ENCODE measurements at places on chromosomes 16 and 17. TPM values are rescaled to one million over a fixed set of nuclear protein-coding genes. Genes with fewer than 3 reads are reported as not detected.

The SLC52A1 gene
- not detected for total RNA-seq

The NF1 gene
- total RNA-seq: 66.7 TPM

The GINS2 gene
- total RNA-seq: 0.72 TPM

The PERCC1 gene
- total RNA-seq: not detected

The INCA1 gene
- total RNA-seq: 1.4 TPM

The IGFALS gene
- total RNA-seq: not detected

The ZFP3 gene
- 3.1 TPM for total RNA-seq

The TRAPPC2L gene
- total RNA-seq: 32.0 TPM

The SPATA22 gene
- 0.93 TPM for total RNA-seq

The C16orf86 gene
- 8.3 TPM for total RNA-seq

DNA sequence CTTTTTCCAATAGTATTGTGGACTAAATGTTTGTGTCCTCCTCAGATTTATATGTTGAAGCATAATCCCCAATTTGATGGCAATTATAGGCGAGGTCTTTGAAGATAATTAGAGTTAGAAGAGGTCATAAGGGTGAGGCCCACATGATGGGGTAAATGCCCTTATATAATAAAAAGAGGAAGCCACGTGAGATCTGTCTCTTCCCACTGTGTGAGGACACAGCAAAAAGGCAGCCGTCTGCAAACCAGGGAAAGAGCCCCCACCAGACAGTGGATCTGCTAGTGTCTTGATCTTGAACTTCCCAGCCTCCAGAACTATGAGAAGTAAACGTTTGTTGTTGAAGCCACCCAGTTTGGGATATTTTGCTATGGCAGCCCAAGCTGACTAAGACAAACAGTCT, 76.0 kb downstream of the LYRM1 start:
- no peak for DNase-seq

- DNase-seq: no peak
Observed at GRCh38 chr16:50628156-50628802, 52.8 kb downstream of the SNX20 start.

GRCh38 chr17:42519546-42520491, 16.2 kb upstream of the NAGLU start:
- DNase-seq: peak; percentile 84

DNA sequence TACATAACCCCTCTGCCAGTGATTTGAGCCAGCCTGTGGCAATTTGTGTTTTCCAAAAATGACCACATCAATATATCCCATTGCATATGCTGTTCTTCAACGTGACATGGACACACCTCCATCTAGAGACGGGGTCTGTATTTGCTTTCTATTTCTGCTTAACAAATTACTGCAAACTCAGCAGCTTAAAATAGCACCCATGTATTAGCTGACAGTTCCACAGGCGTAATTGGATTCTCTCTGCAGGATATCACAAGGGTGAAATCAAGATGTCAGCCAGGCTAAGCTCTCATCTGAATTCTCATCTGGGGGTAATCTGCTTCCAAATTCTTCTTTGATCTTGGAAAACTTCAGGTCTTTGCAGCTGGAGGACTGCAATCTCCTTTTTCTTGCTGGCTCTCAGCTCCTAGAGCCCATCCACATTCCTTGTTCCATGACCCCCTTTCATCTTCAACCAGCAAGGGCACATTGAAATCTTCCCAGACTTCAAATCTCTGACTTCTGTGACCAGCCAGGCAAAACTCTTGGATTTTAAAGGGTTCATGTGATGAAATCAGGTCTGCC, 8.2 kb downstream of the KRT9 start:
- no peak for DNase-seq

DNA sequence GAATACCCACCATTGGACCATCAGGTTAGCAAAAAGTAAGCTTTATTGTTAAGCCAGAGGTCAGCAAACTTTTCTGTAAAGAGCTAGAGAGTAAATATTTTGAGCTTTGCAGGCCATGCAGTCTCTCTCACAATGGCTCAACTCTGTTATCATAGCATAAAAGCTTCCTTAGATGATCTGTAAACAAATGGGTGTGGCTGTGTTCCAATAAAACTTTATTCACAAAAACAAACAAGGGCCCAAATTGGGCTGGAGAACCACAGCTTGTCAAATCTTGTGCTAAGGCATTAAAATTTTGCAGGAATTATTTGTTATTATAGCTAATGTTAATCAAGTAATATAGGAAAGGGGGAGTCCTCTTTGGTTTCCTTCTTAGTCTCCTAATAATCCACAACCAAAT, 153.6 kb downstream of the GRIN2A start:
- no peak for DNase-seq

GRCh38 chr17:57956291-57957119, 1.3 kb upstream of the CUEDC1 start:
- no peak for DNase-seq

GRCh38 chr16:85610059-85610445, 3.1 kb upstream of the GSE1 start:
- DNase-seq: no peak

DNA sequence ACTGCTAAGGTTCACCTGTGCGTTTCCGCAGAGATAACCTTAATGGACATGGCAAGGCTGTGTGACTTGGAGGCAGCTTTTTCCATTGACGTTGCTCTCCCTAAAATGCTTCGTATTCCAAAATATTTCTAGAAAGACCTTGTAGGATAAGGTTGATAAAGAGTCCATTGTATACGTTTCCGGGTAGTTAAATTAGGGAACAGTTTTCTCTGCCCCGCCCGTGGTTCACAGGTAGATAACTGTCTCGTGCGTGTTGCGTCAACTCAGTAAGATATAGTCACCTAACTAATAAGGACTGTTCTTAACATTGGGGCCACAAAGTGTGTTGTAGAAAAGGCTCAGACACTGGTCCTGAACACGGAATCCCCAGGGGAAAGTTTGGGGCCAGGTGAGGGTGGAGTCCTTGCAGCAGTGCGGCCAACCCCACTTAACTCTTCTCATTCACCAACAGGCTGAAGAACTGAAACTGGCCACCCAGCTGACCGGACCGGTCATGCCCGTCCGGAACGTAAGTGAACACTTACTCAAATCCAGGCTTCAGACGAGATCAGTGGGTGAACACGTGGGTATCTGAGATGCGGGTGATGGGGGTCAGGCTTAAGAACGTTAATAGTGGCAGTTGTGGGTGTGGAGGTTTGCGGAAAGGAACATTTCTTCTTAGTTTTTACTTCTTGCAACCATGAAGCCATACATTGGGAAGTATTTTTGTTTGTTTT, 1.6 kb downstream of the RPL13 start:
- DNase-seq: no peak

- DNase-seq: no peak
Observed at GRCh38 chr17:10094797-10095196, 103.6 kb downstream of the GAS7 start.

DNA sequence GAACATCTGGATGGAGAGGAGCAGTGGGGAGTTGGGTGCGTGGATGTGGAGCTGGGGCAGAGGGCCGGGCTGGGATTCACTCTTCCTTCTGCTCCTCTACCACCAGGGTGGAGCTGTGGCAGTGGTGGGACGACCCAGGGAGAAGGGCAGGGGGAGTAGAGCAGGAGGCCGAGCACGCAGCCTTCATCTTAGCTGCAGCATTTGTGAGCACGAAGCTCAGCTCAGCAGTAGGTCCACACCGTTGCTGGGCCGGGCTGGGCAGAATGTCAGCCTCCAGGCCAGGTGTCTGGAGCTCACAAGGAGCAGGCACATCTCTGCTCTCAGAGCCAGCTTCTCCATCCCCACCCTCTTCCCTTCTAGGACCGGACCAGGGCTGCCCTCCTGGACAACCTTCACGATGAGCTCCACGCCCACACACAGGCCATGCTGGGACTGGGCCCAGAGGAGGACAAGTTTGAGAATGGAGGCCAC, 55.7 kb downstream of the OR1D5 start:
- DNase-seq: no peak

DNA sequence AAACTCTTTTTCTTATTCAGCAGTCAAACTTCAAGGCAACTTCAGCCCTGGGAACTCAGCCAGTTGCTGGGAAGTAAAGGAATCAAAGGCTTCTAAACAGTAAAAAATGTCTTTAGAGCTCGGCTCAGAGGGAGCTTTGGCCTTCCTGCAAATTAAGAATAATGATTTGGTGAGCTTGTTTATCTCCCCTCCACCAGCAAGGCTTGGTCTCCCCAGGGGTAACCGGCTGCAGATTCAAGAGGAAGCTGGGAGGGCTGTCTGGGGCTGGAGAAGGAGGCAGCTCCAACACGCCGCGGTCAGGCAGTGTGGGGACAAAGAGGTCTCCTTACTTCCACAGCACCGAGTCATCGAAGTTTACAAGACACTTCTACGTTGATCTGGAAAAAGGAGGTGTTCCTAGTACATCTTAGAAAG, 17.7 kb upstream of the DOC2B start:
- DNase-seq: no peak

- DNase-seq: no peak
Observed at GRCh38 chr16:12583237-12583897, 220.3 kb downstream of the CPPED1 start.

GRCh38 chr17:32241640-32242039, 24.0 kb upstream of the RHBDL3 start:
- no peak for DNase-seq

DNA sequence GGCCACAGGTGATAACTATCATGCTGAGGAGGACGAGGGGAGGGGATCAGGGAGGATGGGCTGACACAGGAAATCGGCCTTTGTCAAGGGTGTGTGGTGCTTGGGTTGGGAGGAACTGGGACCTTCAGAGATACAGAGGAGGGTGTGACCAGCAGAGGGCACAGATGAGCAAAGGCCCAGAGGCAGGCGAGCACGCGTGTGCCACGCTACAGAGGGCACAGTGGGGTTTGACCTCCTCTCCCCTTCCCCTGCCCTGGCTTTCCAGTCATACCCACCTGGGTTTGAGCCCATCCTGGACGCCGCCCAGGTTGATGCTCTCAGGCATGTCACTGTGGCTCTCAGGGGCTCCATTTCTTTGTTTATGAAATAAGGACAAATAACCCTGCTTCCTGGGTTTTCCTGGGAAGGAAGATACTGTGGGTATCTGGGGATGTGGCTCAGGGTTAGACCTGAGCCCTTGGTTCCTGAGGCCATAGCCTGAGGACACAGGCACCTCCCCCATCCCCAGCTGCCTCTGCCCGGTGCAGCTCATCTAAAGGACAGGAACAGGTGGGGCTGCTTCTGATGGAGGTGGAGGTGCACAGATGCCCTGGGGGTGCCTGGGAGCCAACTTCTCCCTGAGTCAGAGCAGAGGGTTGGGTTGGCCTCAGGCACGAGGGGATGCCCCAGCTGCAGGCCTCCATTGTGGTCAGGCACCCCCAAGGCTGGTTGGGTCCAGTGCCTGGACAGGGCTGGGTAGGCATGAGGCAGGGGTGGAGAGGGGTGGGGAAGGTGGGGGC, 51.8 kb downstream of the BEAN1 start:
- DNase-seq: peak; percentile 69

DNA sequence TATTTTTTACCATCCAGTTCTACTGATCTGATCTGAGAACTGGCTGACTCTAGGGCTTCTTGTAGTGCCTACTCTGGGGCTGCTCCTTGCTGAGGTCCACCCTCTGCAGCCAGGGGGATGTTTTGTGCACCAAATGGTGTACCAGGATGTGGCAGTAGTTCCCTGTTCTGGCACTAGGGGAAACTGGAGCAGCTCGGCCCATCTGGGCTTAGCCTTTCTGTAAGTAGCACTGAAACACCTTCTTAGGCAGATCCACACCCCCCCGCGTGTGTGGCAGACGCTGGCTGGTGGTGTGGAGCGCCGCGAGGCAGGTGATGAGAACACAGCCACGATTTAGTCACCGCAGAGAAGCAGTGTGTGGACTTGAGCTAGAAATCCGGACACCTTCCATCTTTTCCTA, 17.0 kb downstream of the DUSP14 start:
- DNase-seq: no peak

- no peak for DNase-seq
Observed at GRCh38 chr16:396605-397004, 394 bp upstream of the NME4 start.

- DNase-seq: no peak
Observed at GRCh38 chr17:76081295-76082210, 2.6 kb downstream of the ZACN start.

- DNase-seq: peak; percentile 50
Observed at GRCh38 chr17:74569020-74570003, 2.0 kb upstream of the CD300H start.

DNA sequence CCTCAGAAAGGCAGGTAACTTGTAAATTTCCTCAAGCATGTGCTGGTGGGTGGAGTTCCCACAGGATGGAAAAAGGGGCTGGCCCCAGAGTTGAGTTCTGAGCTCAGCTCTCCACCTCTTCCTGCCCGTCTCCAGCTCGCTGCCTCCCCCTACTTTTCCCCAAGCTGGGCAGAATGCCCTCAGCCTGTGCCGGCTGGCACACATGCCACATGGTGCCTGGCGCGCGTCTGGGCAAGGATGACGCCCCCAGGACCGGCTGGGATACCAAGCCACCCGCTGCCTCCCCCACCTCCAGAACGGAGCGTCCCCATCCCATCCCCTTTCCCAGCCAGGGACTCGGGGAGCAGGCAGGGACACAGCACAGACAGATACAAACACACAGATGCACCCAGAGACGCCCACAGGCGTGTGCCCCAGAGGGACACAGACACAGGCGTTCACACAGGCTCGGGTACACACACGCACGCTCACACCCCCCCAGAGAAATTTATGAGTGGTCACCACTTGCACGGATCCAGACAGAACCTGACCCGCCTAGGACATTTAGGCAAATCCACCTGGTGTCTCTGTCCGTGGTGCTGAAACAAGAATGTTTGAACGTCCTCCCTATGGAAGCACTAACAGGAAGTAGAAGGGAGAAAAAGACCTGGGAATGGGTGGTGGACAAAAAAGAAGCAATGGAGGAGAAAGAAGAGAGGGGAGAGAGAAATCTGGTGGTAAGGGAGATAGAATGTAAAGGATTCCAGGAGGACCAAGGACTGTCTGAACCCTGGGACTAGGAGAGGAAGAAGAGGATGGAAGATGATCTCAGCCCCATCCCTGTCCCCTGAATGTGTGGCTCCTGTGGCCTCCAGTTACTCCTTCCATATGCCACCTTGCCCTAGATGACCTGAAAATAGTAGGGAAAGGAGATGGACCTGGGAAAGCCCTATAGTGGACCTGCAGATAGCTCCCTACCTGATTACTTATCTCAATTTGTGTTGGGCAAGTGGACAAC, 15.5 kb downstream of the NEUROD2 start:
- no peak for DNase-seq

DNA sequence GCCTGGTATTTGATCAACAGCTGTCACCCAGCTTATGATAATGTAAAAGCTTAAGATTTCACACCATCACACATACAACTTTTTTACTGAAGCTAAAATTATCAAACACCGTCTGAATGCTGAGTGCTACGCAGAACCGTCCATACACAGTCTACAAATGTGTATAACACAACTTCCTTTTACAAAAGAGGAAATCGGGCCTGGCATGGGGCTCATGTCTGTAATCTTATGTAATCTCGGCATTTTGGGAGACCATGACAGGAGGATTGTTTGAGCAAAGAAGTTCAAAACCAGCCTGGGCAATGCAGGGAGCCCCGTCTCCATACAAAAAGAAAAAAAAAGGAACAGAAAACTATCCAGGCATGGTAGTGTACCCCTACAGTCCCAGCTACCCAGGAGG, 19.6 kb upstream of the QRICH2 start:
- no peak for DNase-seq

GRCh38 chr16:12721841-12722421, 81.8 kb downstream of the CPPED1 start:
- DNase-seq: no peak

GRCh38 chr17:30207655-30208054, 27.8 kb downstream of the SLC6A4 start:
- no peak for DNase-seq

- no peak for DNase-seq
Observed at GRCh38 chr17:49076573-49077384, 55.8 kb upstream of the B4GALNT2 start.

All from omental fat pad (tissue), 4 donors.